ENCODE measurements at places on chromosomes 11 and 22.

- DNase-seq: no peak
Observed at GRCh38 chr11:116712428-116712827, 60.4 kb downstream of the BUD13 start.

DNA sequence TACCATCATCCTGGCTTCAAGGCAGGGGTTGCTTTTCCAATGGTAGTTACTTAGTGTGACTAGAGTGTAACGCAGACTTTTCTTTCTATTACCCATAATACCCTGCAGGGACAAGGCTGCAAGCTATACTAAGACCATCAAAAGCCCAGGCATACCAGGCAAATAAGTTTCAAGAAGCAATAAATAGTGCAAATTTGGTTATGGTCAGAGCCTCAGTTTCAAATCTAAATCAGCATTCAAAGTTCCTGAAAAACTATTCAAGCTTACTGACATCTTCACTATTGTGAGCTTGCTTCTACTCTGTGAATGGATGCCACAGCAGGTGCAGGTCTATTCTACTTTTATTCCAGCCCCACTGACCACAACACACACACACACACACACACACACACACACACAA lies 2.5 kb upstream of the HBB start:
- DNase-seq: no peak

- no peak for DNase-seq
Observed at GRCh38 chr11:106471276-106471675, 393.8 kb downstream of the AASDHPPT start.

DNA sequence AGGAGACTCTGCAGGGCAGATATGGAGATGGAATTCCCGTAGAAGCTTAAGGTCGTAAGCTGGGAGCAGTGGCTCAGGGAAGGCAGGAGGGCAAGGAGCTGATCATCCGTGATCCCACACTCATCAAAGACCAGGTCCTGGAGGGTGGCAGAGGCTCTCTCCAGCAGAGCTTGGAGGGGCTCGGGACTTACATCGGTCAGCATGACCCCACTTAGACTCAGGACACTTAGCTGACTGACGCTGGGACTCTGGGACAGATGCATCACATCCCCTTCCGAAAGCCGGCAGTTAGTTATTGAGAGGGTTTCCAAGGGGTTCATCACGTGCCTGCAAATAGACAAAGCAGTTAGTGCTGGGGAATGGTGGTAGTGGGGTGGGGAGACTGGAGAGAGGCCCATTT lies 10.7 kb downstream of the PRAME start:
- DNase-seq: no peak

- DNase-seq: peak; percentile 50
Observed at GRCh38 chr22:24421428-24421931, 5.9 kb upstream of the ADORA2A start.

- DNase-seq: no peak
Observed at GRCh38 chr11:41775296-41775695, 315.8 kb upstream of the LRRC4C start.

All from activated CD4-positive, alpha-beta memory T cell treated with anti-CD3 and anti-CD28 coated beads for 36 hours (primary cell).